CD4-positive, alpha-beta T cell treated with Interleukin-4 for 4 hours (primary cell): ENCODE measurements at places on chromosomes 3 and 15.

- no peak for DNase-seq
These were observed 128.8 kb downstream of the GRM7 start for GRCh38 chr3:6989608-6990291.

- no peak for DNase-seq
These were observed 4.0 kb downstream of the SOX2 start for GRCh38 chr3:181715571-181716340.

DNA sequence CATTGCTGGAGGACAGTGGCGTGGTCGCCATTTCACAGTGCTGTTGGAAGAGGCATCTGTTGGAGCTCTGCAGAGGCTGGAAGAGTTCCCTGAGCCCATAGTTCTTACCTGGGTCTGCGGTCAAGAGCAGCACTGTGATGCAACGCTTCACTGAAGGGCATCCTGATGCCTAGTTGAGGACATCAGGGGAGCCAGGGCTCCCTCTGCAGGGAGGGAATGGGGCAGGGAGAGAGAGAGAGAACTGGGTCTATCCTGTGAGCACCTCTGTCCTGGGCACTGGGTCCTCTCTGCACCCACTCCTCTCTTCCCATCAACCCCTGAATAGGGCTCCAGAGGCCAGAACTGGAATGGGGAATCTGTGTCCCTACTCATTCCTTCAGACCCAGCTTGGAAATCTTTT lies 23.9 kb upstream of the MOBP start:
- no peak for DNase-seq

- no peak for DNase-seq
These were observed 254.5 kb upstream of the ROPN1 start for GRCh38 chr3:124246376-124246775.

- no peak for DNase-seq
These were observed 793 bp downstream of the PCOLCE2 start for GRCh38 chr3:142888099-142888480.

DNA sequence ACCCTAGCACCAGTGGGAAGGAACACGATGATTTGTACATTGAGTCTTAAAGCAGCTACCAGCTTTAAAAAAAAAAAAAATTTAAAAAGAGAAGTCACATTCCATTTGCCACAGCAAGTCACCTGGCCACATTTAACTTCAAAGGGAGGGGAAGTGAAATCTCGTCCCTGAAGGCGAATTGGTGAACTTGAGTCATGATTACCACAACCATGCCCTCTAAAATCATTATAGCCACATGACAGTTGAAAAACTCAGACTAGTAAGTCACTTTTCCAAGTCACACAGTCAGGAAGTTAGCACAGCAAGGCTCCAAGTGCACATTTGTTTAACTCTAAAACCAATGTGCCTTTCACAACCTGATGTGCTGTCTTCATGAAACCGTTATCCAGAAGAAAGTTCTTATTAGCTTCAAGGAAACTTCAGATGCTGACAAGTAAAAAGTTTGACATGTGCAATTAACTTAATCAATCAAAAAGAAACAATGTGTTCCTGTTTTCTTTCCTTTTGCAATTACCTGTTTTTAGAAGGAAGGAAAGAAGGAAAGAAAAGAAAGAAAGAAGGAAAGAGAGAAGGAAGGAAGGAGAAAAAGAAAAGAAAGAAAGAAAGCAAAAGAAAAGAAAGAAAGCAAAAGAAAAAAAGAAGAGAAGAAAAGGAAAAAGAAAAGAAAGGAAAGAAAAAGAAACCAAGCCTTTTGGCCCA lies 8.3 kb upstream of the THSD4 start:
- no peak for DNase-seq

DNA sequence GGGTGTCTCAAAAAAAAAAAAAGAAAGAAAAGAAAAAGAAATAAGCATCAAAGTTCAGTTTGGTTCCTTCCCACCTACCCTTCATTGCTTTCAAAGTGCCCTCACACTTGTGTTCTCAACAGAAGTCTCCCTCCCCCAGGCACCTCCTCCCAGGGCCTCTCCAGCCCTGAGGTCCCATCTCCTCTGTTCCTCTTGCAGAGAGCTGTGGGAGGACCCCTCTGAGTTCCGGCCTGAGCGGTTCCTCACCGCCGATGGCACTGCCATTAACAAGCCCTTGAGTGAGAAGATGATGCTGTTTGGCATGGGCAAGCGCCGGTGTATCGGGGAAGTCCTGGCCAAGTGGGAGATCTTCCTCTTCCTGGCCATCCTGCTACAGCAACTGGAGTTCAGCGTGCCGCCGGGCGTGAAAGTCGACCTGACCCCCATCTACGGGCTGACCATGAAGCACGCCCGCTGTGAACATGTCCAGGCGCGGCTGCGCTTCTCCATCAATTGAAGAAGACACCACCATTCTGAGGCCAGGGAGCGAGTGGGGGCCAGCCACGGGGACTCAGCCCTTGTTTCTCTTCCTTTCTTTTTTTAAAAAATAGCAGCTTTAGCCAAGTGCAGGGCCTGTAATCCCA lies 6.1 kb downstream of the CYP1A2 start:
- no peak for DNase-seq

- no peak for DNase-seq
These were observed 20.1 kb downstream of the CTNNB1 start for GRCh38 chr3:41219424-41219823.

GRCh38 chr3:71416876-71417275 lies 166.7 kb downstream of the FOXP1 start:
- peak; percentile 58 for DNase-seq

DNA sequence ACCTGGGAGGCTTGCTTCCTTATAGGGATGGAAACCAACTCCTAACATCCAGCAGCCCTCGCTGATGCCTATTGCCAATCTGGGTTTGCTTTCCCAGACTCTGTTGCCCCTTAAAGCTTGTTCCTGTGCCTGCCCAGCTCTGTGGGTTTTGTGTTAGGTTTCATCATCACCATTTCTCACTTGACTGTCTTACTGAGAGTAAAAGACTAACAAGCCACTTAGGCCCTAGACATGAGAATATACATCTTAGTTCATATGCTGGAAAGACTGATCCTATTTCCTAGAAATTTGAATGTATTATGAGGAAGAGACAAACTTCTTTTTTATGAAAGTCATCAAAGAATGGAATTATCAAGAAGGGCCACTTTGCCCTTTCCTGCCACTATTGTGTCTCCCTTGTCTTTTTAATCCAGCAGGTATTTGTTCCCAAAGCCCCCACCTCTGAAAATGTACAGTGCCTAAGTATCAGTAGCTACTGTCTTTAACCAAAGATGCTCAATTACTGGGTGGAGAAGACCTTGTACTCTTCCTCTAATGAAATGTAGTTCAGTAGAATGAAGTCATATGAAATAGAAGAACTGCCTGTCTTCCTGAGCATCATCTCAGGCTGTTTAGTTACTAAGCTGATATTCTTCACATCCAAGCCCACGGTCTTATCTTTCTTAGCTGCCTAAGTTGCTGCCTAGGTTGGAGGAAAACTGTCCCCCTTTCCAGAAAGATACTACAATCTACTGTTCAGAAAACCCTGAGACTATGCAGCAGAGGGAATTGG lies 59.8 kb upstream of the ZPLD1 start:
- DNase-seq: no peak

DNA sequence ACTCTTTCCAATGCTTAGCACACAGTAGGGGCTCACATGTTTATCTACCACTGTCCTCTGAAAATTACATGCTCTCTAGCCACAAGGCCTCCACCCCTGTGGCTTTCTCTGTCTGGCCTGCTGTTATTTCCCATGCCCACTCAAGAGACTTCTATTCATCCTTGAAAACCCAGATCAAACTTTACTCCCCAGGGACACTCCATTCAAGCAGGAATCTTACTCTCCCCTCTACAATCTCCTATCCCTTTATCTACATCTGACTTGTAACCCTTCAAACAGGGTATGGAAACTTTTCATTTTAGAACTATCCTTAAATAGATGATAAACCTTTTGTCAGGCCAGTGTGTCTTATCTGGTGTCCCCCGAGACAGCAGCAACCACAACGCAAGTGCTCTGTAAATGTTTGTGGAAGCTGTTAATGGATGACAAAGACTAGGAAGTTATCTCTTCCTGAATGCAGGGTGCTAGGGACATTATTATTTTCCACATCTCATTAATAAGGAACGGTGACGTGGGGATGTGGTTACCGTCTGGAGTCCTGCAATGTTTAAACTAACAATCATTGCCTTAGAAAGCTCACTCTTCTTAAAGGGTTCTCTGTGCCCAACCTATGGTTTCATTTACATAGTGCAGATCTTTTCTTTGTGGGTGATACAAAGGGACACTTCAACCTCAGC lies 322.3 kb downstream of the ARRDC4 start:
- no peak for DNase-seq
